ENCODE measurements at places on chromosomes 1 and 21.

GRCh38 chr1:56411484-56412180, 167.7 kb downstream of the PLPP3 start:
- no peak for DNase-seq

DNA sequence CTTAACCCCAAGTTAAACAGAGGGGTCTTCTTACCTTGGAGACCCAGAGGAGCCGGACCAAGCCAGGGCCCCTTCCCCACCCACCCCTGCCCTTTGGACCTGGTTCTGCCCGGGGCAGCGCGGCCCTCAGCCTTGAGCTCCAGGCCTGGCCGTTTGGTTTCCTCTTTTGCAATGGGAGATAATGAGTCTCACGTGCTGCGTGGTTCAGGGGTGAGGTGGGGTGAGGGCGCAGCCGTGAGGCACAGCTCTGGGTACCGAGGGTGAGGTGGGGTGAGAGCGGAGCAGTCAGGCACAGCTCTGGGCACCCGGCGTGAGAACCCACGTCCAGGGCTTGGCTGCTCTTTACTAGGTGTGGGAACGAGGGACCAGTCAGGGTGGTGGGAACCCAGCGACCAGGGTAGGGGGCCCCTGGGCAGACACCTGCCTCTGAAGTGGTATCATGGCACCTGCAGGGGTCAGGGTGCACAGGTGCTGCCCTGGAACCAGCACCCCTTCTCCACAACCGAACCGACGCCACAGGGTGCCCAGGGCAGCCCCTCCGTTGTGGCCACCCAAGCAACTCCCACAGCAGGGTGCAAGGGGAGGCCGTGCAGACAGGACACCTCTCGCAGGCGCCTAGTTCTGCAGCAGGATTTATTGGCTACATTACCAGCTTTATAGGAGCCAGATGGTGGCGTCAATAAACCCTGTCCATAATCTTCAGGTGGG, 182.2 kb downstream of the PRDM16 start:
- DNase-seq = no peak

GRCh38 chr1:3473381-3473844, 18.9 kb downstream of the ARHGEF16 start:
- no peak for DNase-seq

GRCh38 chr1:185907246-185907645, 173.1 kb downstream of the HMCN1 start:
- DNase-seq = no peak

- DNase-seq = no peak
Measured at GRCh38 chr1:107262467-107263286, 121.8 kb downstream of the NTNG1 start.

DNA sequence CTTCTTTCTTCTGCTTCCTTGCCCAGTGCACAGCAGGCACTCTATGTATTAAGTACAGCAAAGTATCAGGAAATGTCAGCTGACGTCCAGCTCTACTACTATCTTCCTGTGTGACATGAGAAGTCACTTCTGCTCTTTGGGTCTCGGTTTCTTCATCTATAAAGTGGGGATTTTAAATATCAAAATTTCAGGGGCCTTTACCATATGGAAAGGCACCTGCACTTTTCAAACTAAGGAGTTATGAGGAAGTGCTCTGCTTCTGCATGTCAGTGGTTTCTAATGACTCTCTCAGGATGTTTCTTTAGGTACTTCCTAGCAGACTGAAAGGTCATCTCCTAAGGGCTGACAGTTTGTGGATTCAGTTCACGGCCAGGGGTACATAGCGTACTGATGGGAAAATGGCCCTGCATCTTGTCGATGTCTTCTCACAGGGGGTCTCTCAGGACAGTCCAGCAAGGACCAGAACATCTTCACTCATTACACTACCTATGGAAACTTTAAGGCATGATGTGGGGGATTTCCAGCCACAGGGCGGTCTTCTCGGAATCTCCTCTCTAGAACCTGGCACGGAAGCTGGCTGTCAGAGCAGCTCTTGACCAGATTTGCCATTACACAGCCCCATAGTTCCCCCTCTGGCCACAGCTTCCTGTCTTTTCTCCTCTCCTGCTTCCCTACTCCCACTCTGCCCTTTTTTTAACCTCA, 42.0 kb upstream of the MTF1 start:
- no peak for DNase-seq

- DNase-seq = no peak
Measured at GRCh38 chr1:232472485-232473041, 157.4 kb downstream of the SIPA1L2 start.

GRCh38 chr1:11308699-11309224, 35.8 kb downstream of the UBIAD1 start:
- DNase-seq = no peak
